ENCODE measurements at places on chromosomes 4 and X. TPM values are rescaled to one million over a fixed set of nuclear protein-coding genes. Genes with fewer than 3 reads are reported as not detected.
A peak's percentile ranks its signal among the peaks of the same experiment; 100 is the strongest.

DNA sequence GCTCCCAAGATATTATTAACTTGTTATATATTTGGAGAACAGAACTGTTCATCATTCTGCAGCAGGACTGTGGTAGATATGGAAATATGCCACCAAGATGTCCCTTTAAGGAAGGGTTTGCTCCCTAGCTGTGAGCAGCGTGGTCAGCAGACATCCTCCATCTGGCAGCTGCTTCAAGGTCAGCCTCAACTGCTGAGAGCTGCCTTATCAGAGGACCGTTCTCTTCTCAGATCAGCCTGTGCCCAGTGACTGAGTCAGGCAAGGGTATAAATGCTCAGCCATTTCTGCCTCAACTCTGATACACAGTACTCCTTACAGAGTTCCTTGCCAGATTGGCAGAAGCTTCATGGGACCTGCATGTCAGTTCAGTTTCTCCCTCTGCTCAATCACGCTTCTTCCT is 63.4 kb upstream of the MAGEB2 start:
- DNase-seq = no peak

DNA sequence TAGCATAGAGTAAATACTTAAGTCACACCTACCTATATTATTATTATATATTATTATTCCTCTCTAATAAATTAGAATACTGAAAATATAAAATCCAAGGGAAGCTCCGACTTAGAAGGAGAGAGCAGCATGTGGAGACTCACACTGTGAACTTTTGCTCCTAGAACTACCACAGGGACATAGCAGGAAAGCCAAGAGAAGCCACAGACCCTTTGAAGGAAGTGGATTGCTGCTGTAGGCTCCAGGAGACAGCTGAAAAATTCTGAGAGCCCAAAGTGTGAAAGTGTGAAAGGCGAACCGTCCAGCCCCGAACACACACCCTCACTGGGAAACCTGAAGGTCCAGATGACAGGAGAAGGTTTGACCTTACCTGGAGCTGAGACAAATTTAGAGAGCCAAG is 177.0 kb downstream of the FAM13A start:
- no peak for DNase-seq

DNA sequence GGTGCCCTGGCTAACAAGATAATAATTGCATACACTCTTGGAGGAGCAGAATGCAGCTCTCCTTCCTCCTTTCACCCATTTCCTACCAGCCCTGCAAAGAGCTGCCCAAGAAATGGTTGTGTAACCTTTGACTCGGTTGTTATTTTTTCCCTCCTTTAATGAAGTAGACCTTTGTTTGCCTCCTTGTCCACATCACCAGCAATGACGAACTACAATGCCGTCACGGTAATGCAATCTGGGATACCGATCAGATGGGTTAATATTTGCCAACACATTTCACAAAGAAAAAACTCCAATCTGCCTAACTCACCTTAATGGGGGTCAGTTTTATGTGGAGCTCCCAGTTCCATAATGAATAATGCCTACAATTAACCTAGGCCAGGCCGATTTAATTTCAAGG is 32.0 kb downstream of the GPRIN3 start:
- peak; percentile 95 for DNase-seq

GRCh38 chr4:88818631-88819470 is 121.2 kb upstream of the NAP1L5 start:
- peak; percentile 45 for DNase-seq

- DNase-seq = peak; percentile 20
These were observed 54.4 kb upstream of the ACTRT1 start for GRCh38 chrX:128106630-128107029.

DNA sequence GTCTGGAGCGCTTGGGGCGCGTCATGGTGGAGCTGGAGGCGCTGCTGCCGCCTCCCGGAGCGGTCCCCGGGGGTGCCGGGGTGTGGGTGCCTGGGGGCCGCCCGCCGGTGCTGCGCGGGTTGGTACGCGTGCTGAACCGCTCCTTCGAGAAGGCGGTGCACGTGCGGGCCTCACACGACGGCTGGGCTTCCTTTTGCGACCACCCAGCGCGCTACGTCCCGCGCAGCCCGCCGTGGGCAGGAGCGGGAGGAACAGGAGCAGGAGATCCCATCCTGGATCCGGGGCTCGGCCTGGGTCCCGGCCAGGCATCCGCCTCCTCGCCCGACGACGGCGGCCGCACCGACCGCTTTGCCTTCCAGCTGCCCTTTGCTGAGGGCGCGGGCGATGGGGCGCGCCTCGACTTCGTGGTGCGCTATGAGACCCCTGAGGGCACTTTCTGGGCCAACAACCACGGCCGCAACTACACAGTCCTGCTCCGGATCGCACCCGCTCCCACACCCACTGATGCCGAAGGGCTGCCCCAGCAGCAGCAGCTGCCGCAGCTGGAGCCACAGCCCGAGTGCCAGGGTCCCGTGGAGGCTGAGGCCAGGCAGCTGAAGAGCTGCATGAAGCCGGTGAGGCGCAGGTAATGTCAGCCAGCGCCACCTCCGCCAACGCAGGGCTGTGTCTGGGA is 792 bp downstream of the PPP1R3F start:
- DNase-seq = no peak

GRCh38 chr4:78551420-78552351 is at the start of gene ANXA3:
Gene ANXA3, plus strand, starts transcription at chr4:78551770. Its CDS starts 2,704 bp downstream, at chr4:78554474.
- no peak for DNase-seq

GRCh38 chrX:49710744-49711319 is 15.0 kb upstream of the PAGE1 start:
- DNase-seq = no peak

DNA sequence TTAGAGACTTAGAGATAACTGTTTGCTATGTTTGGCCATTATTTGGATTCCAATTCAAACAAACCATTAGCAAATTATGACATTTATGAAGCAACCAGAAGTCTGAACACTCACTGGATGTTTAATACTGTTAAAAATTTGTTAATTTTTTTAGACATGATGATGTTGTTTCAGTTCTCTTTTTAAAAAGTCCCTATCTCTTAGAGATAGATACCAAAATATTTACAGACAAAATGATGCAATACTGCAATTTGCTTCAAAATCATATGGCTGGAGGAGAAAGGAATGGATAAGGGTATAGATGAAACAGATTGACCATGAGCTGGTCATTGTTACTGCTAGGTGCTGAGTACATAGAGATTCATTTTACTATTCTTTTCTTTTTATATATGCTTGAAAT is 534.6 kb downstream of the BCOR start:
- no peak for DNase-seq

GRCh38 chrX:2426289-2426882 is 74.4 kb downstream of the DHRSX start:
- DNase-seq = no peak

DNA sequence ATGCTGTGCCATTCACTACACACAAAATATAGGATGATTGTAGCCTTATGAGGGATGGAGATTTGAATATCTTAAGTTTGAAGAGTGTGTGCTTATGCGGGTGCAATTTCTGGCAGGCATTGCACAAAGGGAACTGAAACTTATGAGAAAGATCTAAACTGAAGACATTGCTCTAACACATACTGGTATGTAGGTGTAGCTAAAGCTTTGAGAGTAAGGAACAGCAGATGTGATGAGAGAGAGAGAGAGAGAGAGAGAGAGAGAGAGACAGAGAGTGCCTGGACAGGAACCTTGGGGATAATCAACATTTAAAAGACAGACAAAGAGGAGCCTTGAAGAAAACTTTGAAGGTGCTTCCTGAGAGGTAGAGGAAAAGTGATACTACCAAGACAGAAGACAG is 379.7 kb downstream of the SPRY1 start:
- no peak for DNase-seq

DNA sequence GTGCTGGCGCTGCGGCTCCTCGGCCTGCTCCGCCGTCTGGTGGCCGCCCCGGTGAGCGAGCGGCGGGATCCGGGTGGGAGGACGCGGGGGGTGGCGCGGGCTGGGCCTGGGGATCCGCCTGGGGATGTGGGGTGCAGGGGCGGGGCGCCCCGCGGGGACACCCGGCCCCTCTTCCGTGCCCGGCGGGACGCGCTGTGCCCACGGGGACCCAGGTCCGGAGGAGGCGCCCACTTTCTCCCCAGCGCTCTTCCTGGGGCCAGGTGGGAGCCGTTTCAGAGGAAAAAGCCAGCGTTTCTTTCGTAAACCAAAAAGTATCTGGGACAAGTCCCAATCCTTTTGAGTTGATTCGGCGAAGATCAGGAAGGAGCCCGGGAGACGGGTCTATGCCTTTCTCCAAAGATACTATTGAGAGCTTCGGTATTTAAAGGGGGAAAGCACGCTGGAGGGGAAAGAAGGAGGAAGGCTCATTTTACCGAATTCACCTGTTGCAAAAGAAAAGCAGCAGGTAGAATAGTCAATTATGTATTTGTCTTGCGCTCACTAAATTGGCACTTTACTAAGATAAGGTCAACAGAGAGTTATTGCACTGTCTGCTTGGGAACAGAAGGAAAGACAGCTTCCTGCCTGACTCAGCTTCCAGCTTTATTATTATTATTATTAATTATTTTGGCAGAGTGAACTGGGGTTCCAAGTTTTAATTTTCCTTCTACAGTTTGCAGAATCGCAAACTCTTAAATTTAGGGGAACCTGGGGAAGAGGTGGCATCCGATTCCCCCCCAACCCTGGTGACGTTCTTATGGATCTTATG is 81.5 kb upstream of the CD99 start:
- no peak for DNase-seq

DNA sequence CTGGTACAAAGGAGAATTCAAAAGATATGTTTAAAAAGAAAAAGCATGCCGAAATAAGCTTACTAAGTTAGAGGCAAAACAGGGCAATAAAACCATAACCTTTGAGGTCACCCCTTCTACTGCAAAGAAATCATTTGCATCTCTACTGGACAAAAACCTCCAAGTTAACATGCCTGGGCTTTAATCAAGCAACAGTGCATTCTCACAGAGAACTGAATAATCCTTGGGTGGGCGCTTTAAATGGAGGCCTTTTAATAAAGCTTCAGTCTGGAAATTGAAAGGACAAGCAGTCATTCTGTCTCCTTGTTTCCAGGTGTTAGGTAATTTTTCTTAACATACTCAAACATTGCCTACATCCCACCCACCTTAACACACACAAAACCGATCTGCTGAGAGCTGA is 34.6 kb upstream of the SMS start:
- no peak for DNase-seq

GRCh38 chr4:21380861-21381260 is 567.7 kb downstream of the KCNIP4 start:
- DNase-seq = no peak

DNA sequence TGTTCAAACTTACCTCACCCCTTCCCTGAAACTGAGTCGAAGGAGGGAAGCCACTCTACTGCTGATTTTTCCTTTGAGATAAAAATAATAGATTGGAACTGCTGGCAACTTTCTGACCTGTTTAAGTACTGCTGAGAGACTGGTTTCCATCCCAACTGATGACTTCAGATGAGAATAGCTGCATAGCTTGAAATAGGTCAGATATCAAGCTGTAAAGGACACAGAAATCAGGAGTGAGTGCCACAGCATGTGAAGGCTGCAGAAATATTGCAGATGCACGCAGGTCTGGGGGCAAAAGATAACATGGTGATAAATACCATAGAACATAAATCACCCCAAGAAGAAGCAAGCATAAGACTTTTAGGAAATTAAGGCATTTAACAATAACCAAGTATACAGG is 923.2 kb downstream of the SH3BGRL start:
- DNase-seq = no peak

- DNase-seq = no peak
These were observed 19.7 kb upstream of the GLOD5 start for GRCh38 chrX:48741834-48742233.

- peak; percentile 19 for DNase-seq
These were observed 51.2 kb upstream of the MTNR1A start for GRCh38 chr4:186606591-186606992.

DNA sequence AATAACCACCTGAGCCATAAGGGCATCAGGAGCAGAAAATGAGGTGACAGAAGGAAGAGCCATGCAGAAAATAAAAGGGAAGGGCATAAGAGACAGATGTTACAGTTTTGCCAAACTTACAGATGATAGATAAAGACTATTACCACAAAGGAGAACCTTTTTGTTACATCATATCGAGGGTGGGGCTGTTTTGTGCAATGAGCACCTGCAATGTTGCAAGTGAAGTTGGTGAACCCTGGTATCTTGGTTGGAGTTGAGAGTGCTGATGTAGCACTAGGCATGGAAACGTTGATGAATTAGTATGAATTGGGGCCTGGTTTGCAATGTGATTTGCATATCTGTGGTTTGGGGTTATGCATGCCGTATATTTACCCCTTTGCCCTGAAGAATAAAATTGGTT is 119.8 kb upstream of the TEX13D start:
- DNase-seq = no peak

DNA sequence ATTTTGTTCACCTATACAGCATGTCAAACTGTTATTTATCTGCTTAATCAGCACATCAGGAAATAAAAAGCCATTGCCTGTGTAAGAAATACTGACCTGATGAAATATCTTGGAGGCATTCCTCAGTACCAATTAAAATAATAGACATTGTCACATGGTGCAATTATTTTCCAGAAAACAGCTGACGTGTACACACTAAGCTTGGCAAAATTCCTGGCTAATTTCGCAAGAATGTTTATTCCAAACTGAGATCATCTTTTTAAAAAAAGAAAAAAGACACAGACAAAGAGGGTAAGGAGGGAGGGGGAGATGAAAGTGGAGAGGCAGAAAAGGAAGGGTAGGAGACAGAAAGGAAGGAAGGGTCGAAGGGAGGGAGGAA is 61.9 kb upstream of the NFKB1 start:
- DNase-seq = peak; percentile 84

Gene CLDN22
- not detected for total RNA-seq

Gene BST1
- 10.2 TPM for total RNA-seq

Gene TENM3
- total RNA-seq = 13.8 TPM

Gene USP51
- 0.67 TPM for total RNA-seq

Gene SSX3
- total RNA-seq = not detected

Gene ADGRL3
- total RNA-seq = 1.4 TPM

Gene LDB2
- total RNA-seq = not detected

Gene YY2
- 2.3 TPM for total RNA-seq

Gene MID1IP1
- total RNA-seq = 157 TPM

Gene CXCL1
- 527 TPM for total RNA-seq

Gene BOD1L1
- total RNA-seq = 12.3 TPM

Gene SPRY1
- total RNA-seq = 1.7 TPM

Data from NCI-H460 (cell line).